ENCODE measurements at places on chromosomes 4 and X. TPM values are rescaled to one million over a fixed set of nuclear protein-coding genes. Genes with fewer than 3 reads are reported as not detected.

GRCh38 chrX:10615931-10616774 is 4.2 kb downstream of the MID1 start:
- no peak for DNase-seq

DNA sequence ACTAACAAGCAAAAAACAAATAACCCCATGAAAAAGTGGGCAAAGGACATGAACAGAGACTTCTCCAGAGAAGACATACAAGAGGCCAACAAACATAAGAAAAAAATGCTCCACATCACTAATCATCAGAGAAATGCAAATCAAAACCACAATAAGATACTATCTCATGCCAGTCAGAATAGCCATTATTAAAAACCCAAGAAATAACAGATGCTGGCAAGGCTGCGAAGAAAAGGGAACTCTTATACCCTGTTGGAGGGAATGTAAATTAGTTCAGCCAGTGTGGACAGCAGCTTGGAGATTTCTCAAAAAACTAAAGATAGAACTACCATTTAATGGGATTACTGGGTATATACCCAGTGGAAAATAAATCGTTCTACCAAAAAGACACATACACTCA is 79.6 kb downstream of the MAPK10 start:
- no peak for DNase-seq

DNA sequence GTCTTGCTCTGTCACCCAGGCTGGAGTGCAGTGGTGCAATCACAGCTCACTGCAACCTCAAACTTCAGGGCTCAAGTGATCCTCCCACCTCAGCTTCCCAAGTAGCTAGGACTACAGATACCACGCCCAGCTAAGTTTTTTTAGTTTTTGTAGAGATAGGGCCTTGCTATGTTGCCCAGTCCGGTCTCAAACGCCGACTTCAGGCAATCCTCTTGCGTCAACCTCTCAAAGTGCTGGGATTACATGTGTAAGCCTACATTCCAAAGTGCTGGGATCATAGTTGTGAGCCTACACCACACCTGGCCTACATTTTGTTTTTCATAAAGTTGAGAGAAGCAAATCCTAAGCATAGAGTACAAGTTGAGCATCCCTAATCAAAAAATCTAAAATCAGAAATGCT is 42.2 kb downstream of the SMARCA5 start:
- no peak for DNase-seq

Gene SHROOM2
- 2.0 TPM for total RNA-seq

DNA sequence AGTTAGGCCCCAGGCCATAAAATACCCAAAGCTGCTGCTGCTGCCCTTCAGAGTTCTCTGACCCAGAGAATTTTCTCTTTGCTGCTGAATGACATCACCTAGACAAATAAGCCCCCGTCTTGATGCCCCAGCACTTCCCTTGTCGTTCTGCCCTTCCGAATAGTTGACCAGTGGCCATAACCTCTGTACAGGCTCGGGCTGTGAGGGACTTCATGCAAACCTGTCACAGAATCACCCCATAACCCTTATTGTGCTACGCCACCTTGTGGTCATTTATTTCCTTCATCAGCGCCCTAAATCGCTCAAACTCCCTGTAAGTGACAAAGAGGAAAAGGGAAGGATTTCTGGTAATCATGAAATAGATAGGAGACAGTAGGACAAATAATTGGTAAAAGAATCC is 18.8 kb downstream of the SPACA5 start:
- DNase-seq: no peak

DNA sequence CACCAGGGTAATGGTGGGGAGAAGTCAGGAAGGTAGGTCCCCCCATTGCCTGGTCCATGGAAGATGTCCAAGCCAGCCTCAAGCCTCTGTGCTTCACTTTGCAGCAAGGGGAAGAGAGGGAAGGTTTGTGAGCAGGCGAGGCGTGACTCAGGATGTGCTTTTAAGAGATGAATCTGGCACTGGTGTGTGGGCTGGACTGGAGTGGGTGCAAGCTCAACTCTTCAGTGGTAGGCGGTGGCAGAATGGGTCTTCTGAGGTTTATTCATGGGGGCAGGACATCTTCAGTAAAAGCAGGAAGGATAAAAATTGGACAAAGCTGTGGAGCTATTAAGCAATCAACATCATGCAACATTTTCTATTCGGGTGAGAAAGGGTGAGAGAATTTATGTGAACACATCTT is 19.4 kb downstream of the GPM6B start:
- no peak for DNase-seq

Gene OCRL
- total RNA-seq: 27.9 TPM

- no peak for DNase-seq
These were observed 52.9 kb downstream of the TMEM150C start for GRCh38 chr4:82508806-82509428.

DNA sequence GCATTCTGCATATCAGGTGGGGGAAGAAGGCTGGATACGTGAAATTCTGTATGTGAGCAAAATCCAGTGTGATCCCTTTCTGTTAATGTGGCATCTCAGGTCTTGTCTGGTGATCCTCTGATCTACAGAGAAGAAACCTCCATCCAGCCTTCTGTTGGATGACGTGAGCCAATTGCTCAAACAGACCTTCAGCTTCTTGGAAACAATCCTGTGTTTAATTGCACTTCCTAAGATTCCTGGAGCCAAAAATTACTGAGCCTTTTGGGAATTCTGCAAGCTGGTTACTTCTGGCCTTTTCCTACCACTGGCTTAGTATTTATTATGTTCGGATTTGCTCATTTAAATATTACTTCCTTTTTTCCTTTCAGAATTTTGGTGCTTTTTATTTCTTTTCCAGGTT is 51.2 kb downstream of the TRIML1 start:
- DNase-seq: no peak

DNA sequence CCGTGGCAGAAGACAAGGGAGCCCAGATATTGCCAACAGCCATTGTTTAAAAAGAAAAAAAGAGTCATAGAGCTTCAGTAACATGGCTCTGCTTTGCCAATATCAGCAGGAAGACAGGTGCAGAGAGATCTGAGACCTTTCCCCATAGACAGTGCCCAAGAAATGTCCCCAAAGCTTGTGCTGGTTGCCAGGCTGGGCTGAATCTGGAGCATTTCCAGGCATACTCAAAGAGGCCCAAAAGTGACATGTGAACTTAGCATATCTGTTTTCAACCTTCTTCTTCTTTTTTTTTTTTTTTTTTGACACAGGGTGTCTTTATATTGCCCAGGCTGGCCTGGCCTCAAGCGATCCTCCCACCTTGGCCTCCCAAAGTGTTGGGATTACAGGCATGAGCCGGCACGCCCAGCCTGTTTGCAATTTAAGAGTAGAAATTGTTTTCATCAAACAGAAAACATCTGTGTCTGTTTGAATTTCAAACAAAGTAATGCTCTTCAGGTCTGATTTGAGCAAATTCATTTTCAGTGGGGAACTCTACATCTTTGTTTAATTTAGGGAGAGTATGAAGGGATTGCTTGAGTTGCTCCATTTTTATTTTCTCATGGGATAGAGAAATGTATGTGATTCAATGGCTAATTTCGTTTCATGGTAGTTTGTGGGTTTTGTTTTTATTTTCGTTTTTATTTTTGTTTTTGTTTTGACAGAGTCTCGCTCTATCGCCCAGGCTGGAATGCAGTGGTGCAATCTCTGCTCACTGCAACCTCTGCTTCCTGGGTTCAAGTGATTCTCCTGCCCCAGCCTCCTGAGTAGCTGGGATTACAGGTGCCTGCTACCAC is 56.6 kb upstream of the RBM47 start:
- no peak for DNase-seq

Gene H2BW2
- not detected for total RNA-seq

DNA sequence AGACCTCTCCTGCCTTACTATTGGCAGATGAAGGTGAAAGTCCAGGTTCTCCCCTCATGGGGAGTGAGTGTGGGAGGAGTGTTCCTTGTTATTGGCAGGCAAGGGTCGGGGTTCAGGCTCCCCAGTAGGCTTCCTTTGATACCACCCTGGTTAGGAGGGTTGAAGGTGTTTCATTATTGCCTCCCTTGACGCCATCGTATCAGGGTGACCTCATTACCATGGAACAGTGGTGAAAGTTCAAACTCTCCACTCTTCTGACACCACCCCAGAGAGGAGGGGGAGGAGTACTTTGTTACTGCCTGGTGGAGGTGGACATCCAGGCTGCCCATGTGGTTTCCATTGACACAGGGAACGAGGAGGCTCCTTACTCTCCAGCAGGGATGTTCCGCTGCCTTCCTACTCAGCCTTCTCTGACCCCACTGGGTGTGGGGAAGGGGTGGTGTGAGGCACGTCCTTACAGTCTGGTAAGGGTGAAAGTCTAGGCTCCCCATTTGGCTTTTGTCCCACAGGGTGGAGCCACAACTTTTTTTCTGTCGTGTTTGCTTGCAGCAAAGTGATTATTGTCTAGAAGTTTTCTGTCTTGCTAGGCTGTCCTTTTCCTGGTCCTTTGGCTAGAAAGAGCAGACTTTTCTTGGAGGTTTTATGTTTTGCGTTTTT is 37.2 kb upstream of the USP9X start:
- no peak for DNase-seq

Gene MED12
- 48.8 TPM for total RNA-seq

DNA sequence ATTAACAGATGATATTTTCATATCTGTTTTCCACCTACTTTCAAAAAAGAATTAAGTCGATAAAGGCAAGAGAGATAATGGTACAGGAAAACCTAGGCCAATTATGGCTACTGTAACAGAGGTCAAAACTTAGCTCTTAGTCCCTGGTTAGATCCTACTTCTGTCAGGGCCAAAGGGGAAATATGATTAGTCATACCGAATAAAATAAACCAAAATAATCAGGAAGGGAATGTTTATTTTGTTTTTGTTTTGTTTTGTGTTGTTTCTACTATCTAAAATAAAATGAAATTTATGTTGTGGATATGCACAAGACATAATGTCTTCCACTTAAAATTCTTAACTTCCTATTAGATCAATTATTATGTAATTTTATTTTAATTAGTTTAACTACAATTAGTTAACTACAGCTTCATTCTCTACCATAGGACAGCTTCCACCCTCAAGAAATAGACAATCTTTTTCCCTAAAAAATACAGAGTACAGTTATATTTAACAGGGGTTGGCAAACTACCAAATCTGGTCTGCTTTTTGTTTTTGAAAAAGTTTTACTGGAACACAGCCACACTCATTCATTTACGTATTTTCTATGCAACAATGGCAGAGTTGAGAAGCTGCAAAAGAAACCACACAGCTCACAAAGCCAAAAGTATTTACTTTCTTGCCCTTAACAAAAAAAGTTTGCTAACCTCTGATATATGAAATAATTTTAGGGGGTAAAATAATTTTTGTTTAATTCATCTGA is 25.4 kb downstream of the TMEM47 start:
- no peak for DNase-seq

Gene HSFX3
- total RNA-seq: not detected

- no peak for DNase-seq
These were observed 83.3 kb downstream of the DDIT4L start for GRCh38 chr4:100106982-100107381.

Gene OPHN1
- 5.0 TPM for total RNA-seq

DNA sequence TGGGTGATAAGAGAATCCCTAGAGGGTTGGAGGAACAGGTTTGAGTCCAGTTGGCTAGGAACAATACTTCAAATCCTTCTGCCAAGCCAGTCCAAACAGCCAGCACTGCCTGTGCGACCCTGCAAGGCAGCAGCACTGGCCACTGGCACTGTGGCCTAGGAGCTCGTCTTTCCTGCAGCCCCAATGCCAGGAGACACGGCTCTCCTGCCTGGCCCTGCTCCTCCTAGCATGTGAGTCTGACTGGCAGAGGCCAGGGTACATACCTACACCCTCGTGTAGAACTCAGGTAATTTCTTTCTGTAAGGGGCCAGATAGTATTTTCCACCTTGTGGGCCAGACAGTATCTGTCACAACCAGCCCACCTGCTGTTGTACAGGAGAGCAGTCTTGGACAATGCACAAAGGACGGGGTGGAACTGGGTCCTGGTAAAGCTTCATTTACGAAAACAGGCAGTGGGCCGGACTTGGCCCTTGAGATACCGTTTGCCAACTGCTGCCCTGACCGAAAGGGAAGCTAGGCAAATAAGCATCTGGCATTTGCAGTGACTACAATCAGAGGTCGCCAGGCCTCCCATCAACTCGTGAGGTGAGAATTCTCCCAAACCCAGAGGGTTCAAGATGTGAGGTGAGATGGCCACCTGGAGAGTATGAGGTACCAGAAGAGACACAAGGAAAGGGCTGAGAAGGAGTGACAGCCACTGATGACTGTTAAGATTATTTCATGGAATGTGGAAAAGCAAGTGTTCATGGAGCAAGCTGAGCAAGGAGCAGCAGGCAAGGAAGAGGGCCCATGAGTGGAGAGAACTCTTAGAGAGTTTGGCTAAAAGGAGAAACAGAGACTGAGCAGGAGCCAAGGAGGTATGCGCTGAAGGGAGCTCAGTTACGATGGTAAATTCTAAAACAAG is 29.8 kb upstream of the IRAK1 start:
- no peak for DNase-seq

- DNase-seq: no peak
These were observed 17.9 kb downstream of the BCLAF3 start for GRCh38 chrX:19972984-19973383.

- no peak for DNase-seq
These were observed 121.7 kb upstream of the DIPK2B start for GRCh38 chrX:45322382-45322781.

Gene OPRPN
- not detected for total RNA-seq

- no peak for DNase-seq
These were observed 16.3 kb downstream of the TSPAN5 start for GRCh38 chr4:98641906-98642668.

DNA sequence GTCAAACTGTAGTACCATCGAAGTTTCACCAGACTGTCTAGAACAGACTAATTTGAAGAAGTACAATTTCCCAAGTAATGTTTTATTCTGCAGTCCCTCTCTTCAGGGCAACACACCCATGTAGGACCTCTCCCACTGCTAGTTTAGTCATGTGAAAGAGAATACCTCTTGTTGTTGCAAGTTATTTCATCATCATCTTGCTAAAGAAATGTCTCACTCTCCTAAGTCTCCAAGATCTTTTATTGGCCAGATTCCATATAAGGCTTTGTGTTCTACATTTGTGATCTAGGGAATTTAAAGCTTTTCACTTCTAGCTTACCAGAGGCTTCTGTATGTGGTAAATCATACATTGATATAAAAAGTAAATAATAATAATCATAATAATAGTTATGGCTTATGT is 745.3 kb upstream of the MAGEB2 start:
- DNase-seq: no peak

- no peak for DNase-seq
These were observed 243.1 kb upstream of the PSAPL1 start for GRCh38 chr4:7677799-7678301.

- DNase-seq: no peak
These were observed at the start of gene TCEAL3 for GRCh38 chrX:103607364-103608305. Gene TCEAL3, plus strand, starts transcription at chrX:103607963. Its CDS starts 1,102 bp downstream, at chrX:103609065.

- DNase-seq: no peak
These were observed 36.0 kb upstream of the CD38 start for GRCh38 chr4:15742083-15742582.

DNA sequence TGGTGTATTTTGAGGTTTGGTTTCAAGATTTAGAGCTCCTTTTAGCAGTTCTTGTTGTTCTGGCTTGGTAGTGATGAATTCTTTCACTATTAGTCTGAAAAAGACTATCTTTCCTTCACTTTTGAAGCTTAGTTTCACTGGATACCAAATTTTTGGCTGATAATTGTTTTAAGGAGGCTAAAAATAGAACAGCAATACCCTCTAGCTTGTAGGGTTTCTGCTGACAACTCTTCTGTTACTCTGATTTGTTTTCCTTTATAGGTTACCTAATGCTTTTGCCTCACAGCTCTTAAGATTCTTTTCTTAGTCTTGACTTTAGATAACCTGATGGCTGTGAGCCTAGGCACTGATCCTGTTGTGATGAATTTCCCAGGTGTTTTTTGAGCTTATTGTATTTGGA is 33.6 kb upstream of the HEPH start:
- DNase-seq: no peak

Data from thoracic aorta (tissue), 2 donors.